ENCODE measurements at places on chromosomes 3 and 15. TPM values are rescaled to one million over a fixed set of nuclear protein-coding genes. Genes with fewer than 3 reads are reported as not detected.

The GMNC gene
- not detected for total RNA-seq

The DPPA2 gene
- total RNA-seq = not detected

DNA sequence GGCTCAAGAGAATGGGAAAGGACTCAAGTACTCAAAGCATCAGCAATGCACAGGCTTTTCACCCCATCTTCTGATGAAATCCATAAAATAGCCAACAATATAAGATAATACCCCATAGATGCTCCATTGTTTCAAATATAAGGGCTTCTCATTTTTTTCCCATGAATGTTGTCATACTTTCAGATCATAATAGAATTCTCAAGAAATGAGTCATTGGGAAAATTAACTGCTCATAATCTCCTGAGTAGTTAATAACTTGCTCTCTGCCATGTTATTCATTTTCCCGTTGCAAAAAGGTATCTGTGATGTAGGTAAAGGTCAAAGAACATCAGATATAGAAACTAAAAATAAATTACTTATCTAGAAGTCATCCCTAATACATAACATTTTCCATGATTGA, 121.9 kb downstream of the NSUN3 start:
- no peaks in the 10 kb centered on the region for H3K4me1 ChIP-seq
- DNase-seq = no peak
- H3K36me3 ChIP-seq = no peaks in the 10 kb centered on the region
- H3K27me3 ChIP-seq = no peaks in the 10 kb centered on the region
- no peak overlapping the region for H3K27ac ChIP-seq
- no peak overlapping the region for H3K4me3 ChIP-seq

GRCh38 chr3:188631291-188632010, 477.5 kb downstream of the LPP start:
- H3K27me3 ChIP-seq = no peaks in the 10 kb centered on the region
- H3K4me1 ChIP-seq = peaks cover 22% of the 10 kb centered on the region
- H3K27ac ChIP-seq = no peak overlapping the region
- H3K4me3 ChIP-seq = no peak overlapping the region
- no peaks in the 10 kb centered on the region for H3K36me3 ChIP-seq

DNA sequence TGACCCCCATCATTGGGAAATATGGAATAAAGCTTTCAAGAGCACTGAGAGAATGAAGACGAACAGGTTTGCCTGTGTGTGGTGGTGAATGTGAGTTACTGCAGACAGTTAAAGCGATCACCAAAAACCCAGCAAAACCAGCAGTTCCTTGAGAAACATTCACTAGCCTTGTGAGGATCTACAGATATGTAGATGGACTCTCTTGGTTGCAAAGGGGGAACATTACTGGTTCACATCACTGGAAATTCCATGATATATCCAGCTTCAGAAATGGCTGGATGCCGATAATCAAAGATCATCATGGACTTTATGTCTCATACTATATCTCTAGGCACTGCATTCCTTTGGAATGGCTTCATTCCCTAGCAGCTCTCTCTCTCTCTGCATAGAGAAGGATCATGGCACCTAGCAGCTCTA, 10.2 kb upstream of the HERC1 start:
- no peak overlapping the region for H3K27ac ChIP-seq
- H3K4me1 ChIP-seq = no peaks in the 10 kb centered on the region
- DNase-seq = no peak
- H3K27me3 ChIP-seq = no peaks in the 10 kb centered on the region

DNA sequence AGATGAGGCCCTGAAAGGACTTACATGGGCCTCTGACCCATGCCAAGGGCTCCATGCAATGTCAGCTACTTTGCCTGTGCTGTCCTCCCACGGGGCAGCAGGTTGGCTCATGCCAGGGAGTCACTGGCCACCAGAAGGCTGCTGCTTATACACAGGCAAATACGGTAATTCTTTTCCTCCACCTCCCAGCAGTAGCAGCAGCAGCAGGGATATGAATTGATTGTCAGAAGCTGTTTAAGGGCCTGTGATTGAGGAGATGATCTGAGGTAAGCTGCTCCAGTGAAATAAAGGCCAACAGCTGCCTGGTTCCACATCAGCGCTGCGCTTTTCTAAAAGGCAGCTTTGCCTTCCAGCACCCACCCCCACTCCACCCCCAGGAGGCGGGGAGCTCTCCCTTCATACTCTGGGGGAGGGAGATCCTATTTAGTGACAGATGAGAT, 250.5 kb downstream of the SHQ1 start:
- H3K4me3 ChIP-seq = no peak overlapping the region
- DNase-seq = no peak
- no peak overlapping the region for H3K27ac ChIP-seq
- H3K4me1 ChIP-seq = no peaks in the 10 kb centered on the region

- no peak overlapping the region for H3K4me3 ChIP-seq
- H3K36me3 ChIP-seq = no peaks in the 10 kb centered on the region
- no peak for DNase-seq
- peaks cover 50% of the 10 kb centered on the region for H3K27me3 ChIP-seq
- H3K4me1 ChIP-seq = no peaks in the 10 kb centered on the region
Measured at GRCh38 chr15:82649226-82649999, 2.2 kb upstream of the CPEB1 start.

GRCh38 chr3:142355692-142356091, 92.1 kb downstream of the XRN1 start:
- DNase-seq = no peak
- H3K4me3 ChIP-seq = no peak overlapping the region
- no peaks in the 10 kb centered on the region for H3K36me3 ChIP-seq
- H3K27me3 ChIP-seq = no peaks in the 10 kb centered on the region
